T-helper 2 cell treated with Interferon-gamma antibody and Interleukin-4, amounts not matched to agents 5 μg/mL and 100 μg/mL, for 36 hours (primary cell): ENCODE measurements at places on chromosomes 12 and 14.

DNA sequence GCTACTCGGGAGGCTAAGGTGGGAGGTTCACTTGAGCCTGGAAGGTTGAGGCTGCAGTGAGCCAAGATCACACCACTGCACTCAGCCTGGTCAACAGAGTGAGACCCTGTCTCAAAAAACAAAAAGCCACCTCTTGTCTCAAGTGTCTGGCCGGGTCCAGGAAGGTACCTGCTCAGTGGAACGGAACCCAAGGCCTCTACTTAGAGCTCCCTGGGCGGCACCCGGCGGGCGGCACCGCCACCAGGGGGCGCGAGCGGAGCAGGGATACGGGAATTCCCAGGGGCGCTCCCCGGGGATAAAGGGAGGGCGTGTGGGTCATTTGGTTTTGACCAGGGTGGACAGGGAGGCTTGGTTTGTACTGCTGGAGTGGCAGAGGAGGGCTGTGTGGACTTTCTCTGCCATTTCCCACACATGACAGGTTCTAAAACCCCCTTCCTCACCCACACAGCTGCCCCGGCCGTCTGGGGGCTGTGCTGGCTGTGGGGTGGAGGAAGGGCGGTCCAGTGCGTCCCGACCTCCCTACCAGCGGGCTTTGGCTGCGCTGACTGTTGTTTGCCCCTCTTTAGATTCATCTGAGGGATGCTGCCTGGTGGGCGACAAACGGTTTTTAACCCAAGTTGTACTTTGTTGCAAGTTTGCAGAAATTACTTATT is 91.4 kb downstream of the SETD3 start:
- H3K27me3 ChIP-seq: peaks cover 6% of the 10 kb centered on the region
- no peak overlapping the region for H3K4me3 ChIP-seq
- peaks cover 3% of the 10 kb centered on the region for H3K4me1 ChIP-seq
- no peak overlapping the region for H3K27ac ChIP-seq
- H3K36me3 ChIP-seq: peaks cover 2% of the 10 kb centered on the region
- DNase-seq: no peak

- no peak for DNase-seq
- H3K36me3 ChIP-seq: no peaks in the 10 kb centered on the region
- H3K4me1 ChIP-seq: peaks cover 10% of the 10 kb centered on the region
- peaks cover 17% of the 10 kb centered on the region for H3K27me3 ChIP-seq
Observed at GRCh38 chr14:52801014-52801712, 9.8 kb upstream of the GNPNAT1 start.

- no peaks in the 10 kb centered on the region for H3K36me3 ChIP-seq
- H3K4me3 ChIP-seq: no peak overlapping the region
- H3K27me3 ChIP-seq: peaks cover 23% of the 10 kb centered on the region
Observed at GRCh38 chr12:102496591-102496990, 16.2 kb upstream of the IGF1 start.

GRCh38 chr14:31395119-31395518 is 25.2 kb downstream of the HEATR5A start:
- H3K4me1 ChIP-seq: peaks cover 8% of the 10 kb centered on the region
- no peak overlapping the region for H3K4me3 ChIP-seq
- no peaks in the 10 kb centered on the region for H3K27me3 ChIP-seq
- DNase-seq: no peak
- H3K27ac ChIP-seq: no peak overlapping the region
- H3K36me3 ChIP-seq: peaks cover 4% of the 10 kb centered on the region
